ENCODE measurements at places on chromosomes 3 and 15.
A peak's percentile ranks its signal among the peaks of the same experiment; 100 is the strongest.

DNA sequence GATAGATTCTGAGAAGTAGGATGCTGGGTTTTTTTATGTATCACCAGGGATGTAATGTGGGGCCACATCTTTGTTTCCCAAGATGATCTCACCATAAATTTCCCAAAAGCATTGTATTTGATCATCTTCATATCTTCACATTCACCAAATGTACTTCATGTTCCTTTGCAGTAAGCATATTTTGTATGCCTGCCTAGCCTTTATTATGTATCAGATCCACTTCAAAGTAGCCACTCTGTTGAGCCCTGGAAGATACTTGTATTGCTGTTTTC, 14.2 kb upstream of the GATM start:
- no peak for DNase-seq

DNA sequence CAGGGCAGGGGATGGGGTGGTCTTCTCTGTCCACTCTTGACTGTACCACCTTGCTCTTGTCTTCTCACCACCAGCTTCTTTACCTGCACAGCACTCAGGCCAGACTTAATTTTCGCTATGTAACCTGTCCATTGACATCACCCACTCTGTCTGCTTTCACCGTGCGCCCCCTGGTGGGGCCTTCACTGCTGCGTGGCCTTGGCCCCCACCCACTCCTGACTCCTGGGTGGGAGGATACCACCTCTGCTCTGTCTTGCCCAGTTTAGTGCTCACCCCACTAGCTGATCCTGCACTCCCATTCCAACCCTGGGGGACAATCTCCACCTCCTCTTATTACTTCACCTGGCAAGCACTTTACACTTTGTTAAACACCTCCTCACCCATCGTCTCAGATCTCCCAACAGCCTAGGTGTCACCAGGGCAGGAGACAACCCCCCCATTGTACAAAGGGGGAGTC, 17.7 kb downstream of the PTH1R start:
- DNase-seq = peak; percentile 80

DNA sequence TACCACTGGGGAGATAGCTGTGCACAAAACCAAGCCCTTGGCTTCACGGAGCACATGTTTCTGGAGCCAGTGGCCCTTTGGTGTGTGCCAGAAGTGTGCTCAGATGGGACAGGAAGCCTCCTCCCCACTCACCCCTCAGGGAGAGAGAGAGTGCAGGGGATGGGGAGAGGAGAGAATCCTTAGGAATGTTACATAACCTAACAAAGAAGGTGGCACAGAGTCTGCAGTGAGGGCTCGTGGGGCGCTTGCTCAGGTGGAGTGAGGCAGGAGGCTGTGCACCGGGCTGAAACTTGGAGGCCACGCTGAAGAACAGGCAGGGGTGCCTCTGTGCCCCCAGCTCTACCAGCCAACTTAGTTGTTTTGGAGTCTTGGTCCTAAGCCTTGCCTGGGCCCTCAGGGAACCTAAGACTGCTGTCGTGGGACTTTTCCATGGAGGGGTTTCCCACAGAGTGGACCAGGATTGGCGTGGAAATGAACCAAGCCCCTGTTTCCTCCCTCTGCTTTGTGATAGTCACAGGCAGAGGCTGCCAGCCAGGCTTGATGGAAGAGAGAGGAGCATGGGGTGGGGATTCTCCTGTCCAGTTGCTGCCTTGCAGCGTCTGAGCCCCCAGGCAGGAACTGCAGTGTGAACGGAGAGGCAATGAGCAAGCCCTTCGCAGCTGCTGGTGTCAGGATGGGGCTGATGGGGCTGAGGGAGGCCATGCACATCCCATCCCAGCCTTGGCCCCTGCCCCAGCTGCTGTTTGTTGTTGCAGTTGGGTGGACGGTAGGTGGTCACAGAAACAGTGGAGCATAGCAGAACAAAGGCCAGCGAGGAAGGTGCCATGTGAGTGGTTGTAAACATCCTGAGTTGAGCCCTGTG, 32.7 kb downstream of the PDIA5 start:
- no peak for DNase-seq

- no peak for DNase-seq
These were observed 48.0 kb upstream of the MRPL3 start for GRCh38 chr3:131550562-131551465.
